ENCODE measurements at places on chromosomes 6 and 20. TPM values are rescaled to one million over a fixed set of nuclear protein-coding genes. Genes with fewer than 3 reads are reported as not detected.

Gene SAMD10
- 2.9 TPM for total RNA-seq

Gene PRRT1
- total RNA-seq = 0.87 TPM

- DNase-seq = peak; percentile 36
- H3K36me3 ChIP-seq = peaks cover under 1% of the 10 kb centered on the region
- no peaks in the 10 kb centered on the region for H3K27me3 ChIP-seq
These were observed 1.6 kb downstream of the TENT5A start for GRCh38 chr6:81750681-81751387.

- peak; percentile 19 for DNase-seq
- no peaks in the 10 kb centered on the region for H3K4me1 ChIP-seq
- no peak overlapping the region for H3K4me3 ChIP-seq
- H3K27ac ChIP-seq = no peak overlapping the region
- no peaks in the 10 kb centered on the region for H3K27me3 ChIP-seq
These were observed 70.8 kb upstream of the AKIRIN2 start for GRCh38 chr6:87772597-87773530.

- no peak overlapping the region for H3K4me3 ChIP-seq
- H3K27me3 ChIP-seq = no peaks in the 10 kb centered on the region
- H3K27ac ChIP-seq = no peak overlapping the region
- peaks cover 17% of the 10 kb centered on the region for H3K4me1 ChIP-seq
These were observed 22.7 kb upstream of the MCM3 start for GRCh38 chr6:52306972-52307870.

- no peak overlapping the region for H3K27ac ChIP-seq
- DNase-seq = no peak
- no peaks in the 10 kb centered on the region for H3K4me1 ChIP-seq
- H3K4me3 ChIP-seq = no peak overlapping the region
These were observed 38.3 kb upstream of the DUSP22 start for GRCh38 chr6:254016-254415.

- H3K36me3 ChIP-seq = no peaks in the 10 kb centered on the region
- no peak for DNase-seq
- H3K27ac ChIP-seq = no peak overlapping the region
- no peaks in the 10 kb centered on the region for H3K4me1 ChIP-seq
These were observed 148.4 kb upstream of the RIMS1 start for GRCh38 chr6:71737953-71738352.

- peak overlapping the region; percentile 46 for H3K4me3 ChIP-seq
- no peaks in the 10 kb centered on the region for H3K36me3 ChIP-seq
- DNase-seq = peak; percentile 77
- peaks cover 7% of the 10 kb centered on the region for H3K4me1 ChIP-seq
- no peaks in the 10 kb centered on the region for H3K27me3 ChIP-seq
- peak overlapping the region; percentile 31 for H3K27ac ChIP-seq
These were observed 51.0 kb upstream of the TCF21 start for GRCh38 chr6:133837801-133838349.

DNA sequence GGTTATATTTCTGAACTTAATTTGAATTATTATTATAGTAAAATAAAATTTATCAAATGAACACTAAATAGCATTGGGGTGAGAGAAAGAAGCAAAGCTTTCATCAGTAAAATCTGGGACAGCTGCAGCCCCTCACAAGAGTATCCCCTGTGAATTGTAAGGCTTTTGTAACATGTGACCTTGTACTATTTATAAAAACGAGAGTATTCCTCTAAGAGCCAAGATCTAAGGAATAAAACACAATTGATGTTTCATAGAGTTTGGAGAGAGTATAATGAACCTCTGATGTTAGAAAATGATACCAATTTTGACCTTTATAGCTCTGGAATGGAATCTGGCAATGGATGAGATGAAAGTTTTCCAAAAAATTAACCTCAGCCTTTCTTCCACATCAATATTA, 617.2 kb upstream of the ID4 start:
- H3K27me3 ChIP-seq = no peaks in the 10 kb centered on the region
- H3K27ac ChIP-seq = no peak overlapping the region
- no peak overlapping the region for H3K4me3 ChIP-seq
- peak; percentile 61 for DNase-seq
- H3K4me1 ChIP-seq = no peaks in the 10 kb centered on the region
- H3K36me3 ChIP-seq = no peaks in the 10 kb centered on the region

DNA sequence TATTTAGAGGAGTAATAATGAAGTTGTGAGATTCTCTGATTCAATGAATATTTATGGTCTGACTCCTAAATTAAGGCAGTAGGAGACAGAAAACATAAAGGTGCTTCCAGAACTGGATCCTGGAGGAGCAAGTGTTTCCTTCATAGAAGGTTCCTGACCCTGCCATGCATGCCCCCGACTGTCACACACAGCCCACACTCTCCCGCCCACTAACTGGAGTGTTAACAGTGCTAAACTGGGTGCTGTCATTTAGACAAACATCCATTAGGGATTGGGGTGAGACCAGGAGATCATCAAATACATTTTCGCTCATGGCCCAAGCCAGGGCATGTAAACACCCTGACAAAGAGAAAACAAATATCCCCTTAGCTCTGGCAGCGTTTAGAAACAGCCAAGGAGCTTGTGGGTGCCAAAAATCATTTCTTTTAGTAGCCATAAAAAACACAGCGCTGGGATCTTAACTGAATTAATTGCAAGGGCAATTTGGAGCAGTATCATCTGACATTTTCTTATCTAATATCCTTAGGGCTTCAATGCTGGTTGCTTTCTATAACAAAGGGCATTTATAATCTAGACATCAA, 46.8 kb downstream of the INSM1 start:
- no peaks in the 10 kb centered on the region for H3K27me3 ChIP-seq
- no peaks in the 10 kb centered on the region for H3K4me1 ChIP-seq
- no peak overlapping the region for H3K27ac ChIP-seq

DNA sequence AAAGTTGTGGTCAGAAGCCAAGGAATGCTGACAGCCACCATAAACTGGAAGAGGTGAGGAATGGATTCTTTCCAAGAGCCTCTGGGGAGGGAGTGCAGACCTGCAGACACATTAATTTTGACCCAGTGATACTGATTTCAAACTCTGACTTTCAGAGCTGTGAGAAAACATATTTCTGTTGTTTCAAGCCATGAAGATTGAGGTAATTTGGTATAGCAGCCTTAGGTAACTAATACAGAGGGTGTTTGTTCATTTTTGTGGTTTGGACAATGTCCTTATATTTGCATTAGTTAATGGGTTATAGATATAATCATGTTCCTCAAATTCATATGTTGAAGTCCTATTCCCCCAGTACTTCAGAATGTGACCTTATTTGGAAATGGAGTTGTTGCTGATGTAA, 85.4 kb upstream of the GTSF1L start:
- no peak for DNase-seq
- no peak overlapping the region for H3K4me3 ChIP-seq
- H3K36me3 ChIP-seq = no peaks in the 10 kb centered on the region
- H3K4me1 ChIP-seq = no peaks in the 10 kb centered on the region

Data from stomach (tissue), 19 donors.